Tongue (tissue), 3 donors: ENCODE measurements at places on chromosomes 3 and 15. TPM values are rescaled to one million over a fixed set of nuclear protein-coding genes. Genes with fewer than 3 reads are reported as not detected.

The EOMES gene
- 0.31 TPM for total RNA-seq

The RBP2 gene
- total RNA-seq = not detected

DNA sequence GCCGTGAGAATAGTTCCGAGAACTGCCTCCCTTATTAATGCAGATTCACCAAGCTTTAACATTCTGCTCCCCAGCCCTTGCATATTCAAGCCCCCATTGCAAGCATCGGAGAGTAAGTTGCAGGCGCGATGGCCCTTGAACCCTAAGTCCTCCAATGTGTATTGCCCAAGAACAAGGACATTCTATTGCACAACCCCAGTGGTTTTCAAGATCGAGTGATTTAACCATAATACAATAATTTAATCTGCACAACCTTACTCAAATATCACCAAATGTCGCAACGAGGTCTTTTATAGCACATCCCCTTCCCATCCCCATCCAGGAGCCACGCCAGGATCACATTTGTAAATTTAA lies 21.7 kb upstream of the PLXND1 start:
- DNase-seq = no peak

DNA sequence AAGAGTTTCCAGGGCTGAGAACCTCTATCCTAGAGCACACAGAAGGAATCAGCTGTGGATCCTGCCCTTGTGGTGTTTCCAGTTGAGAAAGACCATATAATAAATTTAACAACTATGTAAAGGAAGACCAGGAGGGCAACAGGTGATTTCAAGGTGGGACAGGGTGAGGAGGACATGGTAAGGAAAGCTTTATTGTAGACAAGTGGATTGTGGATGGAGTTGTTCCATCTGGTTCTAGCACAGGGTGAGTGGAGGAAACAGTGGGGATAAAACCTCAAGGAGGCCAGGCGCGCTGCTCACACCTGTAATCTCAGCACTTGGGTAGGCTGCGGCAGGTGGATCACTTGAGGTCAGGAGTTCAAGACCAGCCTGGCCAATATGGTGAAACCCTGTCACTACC lies 17.1 kb downstream of the SIAH2 start:
- no peak for DNase-seq

GRCh38 chr15:101039461-101039860 lies 120.3 kb downstream of the LRRK1 start:
- DNase-seq = no peak

DNA sequence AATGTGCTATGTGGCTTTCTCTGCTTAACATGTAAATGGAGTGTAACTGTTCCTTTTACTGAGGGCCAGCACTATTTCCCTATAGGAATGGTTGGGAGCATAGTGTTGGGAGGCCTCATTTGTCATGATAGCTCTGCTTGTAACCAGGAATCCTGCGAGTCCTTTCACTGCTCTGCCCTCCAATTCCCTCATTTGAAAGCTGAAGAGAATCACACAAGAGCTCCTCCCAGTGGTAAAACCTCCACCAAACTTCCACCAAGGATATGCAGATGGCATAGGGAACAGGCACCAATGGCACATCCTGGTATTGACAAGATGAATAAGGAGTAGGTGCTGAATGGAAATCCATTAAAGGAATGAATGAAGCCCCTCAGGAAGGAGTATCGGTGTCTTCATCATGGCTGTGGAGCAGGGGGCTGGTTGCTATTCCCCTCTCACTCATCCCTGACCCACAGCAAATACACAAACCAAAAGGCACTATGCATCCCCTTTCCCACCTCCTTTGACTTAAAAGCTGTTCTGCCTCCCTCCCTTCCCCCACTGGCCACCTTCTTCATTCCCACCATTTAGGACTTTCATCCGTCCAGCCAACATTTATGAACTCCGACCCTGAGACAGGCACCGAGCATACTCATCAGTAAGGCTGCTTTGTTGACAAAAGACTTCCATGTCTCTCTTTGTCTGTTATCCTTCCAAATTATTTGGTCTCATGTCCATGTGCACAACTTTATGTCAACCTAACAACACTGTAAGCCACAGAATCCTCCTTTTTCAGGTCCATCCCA lies 560.8 kb downstream of the FOXP1 start:
- no peak for DNase-seq
